ENCODE measurements at places on chromosomes 4 and X.
A peak's percentile ranks its signal among the peaks of the same experiment; 100 is the strongest.

- ATAC-seq, result no peak
Observed at GRCh38 chr4:134024251-134024650, 177.3 kb downstream of the PABPC4L start.

- ATAC-seq, result no peak
Observed at GRCh38 chr4:96844858-96845490, 1005.1 kb downstream of the PDHA2 start.

DNA sequence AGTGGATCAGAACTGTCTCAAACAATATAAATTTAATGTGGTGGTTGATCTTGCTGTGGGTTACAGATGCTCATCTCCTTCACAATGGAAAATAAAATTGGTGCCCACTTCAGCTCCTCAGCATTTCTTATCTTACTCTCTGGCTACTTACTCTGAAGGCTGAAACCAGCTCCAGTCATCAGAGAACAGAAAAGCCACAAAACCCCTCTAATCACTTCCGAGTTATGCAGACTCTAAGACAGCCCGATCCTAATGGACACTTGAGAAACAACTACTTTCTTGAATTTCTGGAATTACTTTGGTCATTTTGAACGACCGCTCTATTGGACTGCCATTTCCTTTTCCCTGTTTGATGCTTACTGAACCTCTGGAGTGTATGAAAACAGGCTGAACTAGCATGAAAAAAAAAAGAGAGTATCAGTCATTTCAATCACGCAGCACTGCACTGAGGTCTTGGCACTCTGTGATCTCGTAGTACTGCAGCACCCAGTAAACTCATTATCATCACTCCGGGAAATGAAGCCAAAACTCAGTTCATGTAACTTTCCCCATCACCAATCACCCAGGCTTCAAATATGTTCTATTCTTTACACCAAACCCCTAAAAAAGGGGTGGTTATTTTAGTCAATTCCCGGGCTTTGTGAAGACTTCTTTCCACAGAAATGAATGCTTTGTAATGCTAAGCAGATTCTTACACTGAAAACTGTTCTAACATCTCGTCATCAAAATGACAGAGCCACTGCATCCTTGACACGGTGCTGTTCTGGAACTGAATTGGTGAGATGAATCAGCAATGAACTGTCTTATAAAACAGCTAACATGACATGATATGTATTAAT, 54.5 kb downstream of the TSPAN5 start:
- ATAC-seq, result peak; percentile 54

DNA sequence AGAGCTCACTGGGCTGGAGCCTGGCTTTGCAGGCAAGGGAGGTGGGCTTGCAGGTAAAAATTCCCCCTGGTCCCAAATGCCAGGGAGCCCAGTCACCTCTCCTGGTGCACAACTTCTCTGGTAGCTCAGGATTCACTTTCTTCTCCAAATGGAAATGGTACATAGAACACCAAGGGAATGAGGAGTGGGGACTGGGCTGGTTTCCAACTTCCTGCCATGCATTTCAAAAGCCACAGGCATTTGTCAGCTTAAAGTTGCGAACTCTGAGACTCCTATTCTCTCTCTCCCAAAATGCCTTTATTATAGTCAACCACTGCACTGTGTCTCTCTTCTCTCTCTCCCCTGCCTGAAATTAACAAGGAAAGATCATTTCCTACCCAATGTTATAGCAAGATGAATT, 177.3 kb downstream of the GRIA3 start:
- ATAC-seq, result no peak

DNA sequence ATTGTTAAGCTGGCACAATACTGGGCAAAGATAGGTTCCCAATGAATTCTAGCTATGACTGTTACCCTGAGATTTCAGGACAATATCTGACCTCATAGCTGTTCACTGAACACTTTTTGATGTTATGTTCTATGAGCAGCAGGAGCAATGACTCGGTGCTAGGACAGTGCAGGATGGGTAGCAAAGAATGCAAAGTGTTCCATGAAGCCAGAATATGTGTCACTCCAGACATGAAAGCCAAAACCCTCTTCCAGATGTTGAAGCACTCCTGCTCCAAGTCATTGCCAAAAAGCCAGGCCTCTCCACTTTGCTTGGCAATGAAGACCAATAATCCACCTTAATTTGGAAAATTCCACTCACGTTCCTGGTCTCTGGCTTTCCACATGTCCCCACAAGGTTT, 300.9 kb upstream of the CPEB2 start:
- no peak for ATAC-seq

DNA sequence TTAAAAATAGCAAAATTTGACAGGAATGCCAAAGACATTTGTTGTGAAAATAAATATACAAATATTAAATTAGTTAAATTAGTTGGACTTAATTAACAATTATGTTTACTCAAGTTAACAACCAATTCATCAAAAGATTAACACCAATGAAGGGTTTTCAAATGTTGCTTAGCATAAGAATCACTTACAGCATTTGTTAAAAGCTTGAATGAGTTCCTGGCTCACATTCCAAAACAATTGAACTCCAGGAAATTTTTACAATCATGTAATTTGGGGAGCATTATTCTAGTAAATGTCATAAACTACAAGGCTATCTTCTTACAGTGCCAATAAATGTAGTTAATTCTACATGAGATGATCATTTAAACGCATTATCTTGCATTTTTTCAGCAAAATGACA, 249.7 kb upstream of the MAGEB2 start:
- ATAC-seq, result no peak

DNA sequence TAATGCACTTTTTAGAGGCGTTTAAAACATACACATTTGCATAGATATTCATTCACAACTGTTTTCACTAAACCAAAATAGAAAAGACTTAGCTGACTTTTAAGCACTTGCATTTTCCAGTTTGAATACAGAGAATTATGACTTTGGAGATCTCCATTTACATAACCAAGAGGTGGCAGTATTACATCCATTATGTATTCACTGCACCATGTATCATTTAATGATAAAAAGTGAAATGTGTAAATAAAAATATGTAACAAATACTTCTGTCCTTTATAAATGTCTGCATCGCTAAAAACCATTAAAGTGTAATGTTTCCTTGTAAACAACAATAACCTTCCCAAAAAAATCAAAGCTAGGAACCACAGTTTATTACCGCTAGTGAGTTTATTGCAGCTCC, 413.2 kb downstream of the FGF13 start:
- no peak for ATAC-seq

DNA sequence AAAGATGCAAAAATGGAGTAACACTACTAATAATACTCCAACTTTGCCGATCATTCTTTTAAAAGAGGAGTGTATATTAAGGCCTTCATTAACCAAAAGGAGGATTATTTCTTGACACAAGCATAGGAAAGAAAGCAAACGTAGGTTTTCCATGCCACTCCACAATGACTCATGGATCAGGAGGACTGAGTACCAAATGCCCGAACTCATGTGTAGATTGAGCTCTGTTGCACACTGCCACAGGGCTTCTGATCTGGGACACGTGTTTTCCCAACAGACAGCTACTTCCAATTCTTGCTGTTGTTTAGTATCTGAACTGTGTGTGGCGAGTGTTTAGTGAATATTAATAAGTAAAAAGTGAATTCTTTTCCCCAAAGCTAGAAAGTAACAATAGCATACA, 131.2 kb downstream of the LDB2 start:
- ATAC-seq, result no peak

DNA sequence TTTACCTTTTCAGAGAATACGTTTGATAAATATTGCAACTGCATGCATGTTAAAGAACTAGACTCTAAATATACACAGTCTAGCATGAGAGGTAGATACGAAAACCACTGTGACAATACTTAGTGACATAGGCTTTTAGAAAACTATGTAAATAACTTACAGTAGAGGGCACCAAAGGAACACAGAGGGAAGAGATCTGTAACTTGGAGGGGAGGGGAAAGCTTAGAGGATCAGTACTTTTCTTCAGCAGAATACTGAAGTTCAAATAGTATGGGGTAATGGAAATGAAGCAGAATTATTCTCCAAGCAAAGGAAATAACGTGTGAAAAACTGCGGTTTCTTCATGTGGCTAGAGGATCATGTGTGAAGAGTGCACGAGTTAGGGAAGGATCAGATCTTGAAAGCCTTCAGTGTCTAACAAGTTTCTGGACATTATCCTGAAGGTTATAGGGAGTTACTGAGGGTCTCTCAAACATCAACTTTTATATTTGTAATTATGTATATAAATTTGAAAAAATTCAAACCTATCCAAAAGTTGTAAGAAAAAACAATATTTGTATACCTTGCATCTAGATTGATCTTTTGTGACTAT, 264.3 kb downstream of the NPFFR2 start:
- ATAC-seq, result peak; percentile 48

- ATAC-seq, result no peak
Observed at GRCh38 chr4:36712013-36712412, 430.6 kb downstream of the DTHD1 start.

DNA sequence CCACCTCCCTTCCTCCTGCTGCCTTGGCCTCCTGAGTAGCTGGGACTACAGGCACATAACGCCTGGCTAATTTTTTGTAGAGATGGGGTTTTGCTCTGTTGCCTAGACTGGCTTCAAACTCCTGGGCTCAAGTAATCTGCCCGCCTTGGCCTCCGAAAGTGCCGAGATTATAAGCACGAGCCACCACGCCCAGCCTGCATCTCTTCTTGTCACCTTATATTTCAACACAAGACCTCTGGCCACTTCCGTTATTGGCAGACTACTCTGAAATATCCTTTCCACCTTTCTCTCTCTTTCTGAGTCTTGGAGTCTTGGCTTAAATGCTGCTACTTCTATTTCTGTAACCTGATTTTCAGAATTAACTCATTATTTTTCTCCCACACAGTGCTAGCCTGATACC, 5.6 kb downstream of the KIAA0232 start:
- no peak for ATAC-seq

DNA sequence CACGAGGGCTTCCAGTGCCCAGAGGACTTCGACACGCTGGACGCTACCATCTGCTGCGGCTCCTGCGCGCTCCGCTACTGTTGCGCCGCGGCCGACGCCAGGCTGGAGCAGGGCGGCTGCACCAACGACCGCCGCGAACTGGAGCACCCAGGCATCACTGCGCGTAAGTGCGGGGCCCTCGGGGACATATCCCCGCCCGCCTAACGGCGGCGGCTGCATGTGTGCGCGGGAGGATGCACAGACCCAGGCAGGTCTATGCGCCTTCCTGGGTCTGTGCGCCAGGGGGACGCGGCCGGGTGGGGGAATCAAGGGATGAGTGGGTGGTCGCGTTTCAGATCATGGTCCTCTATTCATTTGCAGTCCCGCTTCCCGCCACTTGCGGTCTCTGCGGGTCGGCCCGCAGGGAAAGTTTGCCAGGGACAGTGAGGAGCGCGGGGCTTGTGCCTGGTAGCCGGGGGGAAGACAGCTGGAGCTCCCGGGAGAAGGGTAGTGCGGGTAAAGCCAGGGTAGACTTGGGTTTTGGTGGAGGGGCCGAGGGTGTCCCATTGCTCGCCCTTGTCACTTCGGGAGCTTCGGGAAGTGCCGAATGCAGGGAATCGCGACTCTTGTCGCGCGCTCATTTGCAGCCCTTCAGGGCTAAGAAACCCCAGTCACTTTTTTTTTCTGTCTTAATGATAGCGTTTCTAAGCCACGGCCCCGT, 1.0 kb downstream of the SHISA3 start:
- no peak for ATAC-seq

DNA sequence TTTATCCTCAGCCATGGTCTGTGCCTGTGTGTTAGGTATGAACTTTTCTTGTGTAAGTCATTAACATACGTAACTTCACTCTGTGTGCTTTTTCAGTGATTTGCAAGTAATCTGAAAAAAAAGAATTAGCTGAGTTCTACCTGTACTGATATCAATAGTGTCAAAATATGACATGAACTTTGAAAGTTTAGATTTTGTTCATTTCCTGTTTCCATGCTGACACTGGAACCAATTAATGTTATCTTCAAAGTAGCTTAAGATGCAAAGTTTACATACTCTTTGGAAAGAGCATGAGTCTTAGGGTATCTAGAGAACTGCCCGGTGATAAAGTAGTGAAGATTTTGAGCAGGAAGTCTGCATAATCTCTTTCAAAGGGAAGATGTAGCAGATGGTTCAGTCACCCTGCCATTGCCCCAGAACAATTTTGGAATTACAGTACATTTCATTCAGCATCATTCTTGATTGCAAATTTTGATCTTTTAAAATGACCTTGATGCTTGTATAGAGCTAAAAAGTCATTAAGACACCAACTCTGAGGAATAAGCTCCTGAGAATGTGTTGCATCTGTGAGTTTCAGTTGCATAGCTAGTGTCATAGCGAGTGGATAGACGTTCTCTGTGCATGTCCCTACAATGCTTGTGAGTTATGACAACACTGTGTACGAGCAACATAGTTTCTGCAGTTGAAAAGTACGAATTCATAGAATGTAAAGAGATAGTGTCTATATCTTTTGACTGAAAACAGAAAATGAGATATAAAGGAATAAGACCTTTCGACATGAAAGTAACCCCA, 130.5 kb downstream of the PTTG2 start:
- no peak for ATAC-seq

DNA sequence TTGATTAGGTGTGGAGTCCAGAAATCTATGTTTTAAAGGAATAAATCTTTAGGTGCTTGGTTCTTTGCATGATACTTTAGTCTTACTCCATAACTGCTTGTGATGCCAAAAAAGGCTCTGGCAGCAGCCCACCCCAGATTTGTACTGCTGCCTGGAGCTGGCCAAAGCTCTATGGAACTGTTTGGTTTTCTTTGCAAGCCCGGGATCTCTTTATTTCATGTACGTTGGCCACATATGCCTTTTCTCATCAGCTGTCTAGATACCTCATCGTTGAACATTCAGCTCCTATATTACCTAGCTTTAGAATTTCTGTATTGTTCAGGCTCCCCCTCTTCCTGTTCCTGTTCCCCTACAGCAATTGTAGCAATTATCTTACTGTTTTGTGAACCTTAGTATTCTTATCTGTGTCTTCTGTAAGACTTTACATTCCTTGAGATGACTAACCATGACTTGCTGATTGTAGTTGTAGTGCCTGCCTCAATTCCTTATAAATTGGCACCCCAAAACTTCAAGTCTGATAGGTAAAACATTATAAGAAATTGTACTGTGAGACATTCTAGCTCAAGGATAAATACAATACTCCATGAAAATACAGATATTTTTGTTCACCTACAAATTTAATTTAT, 199.4 kb upstream of the GPRIN3 start:
- ATAC-seq, result no peak

DNA sequence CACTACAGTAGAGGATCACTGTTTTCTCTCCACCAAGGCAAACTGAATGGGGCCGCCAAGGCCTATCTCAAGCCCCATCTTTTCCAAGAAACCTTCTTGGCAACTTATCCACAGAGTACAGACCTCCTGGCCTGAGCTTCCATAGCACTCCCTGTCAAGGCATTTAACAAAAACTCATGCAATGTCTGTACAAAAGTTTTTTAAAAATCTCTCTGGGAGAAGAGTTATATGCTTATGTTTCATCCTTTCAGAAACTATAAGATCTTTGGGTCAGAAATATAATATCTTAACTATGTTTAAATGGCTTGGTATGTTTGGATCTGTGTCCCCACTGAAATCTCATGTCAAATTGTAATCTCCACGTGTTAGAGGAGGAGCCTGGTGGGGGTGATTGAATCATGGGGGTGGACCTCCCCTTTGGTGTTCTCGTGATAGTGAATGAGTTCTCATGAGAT, 13.6 kb downstream of the ADAMTS3 start:
- ATAC-seq, result no peak

GRCh38 chr4:3636646-3637320, 104.6 kb upstream of the LRPAP1 start:
- no peak for ATAC-seq
